Activated naive CD4-positive, alpha-beta T cell treated with anti-CD3 and anti-CD28 coated beads, Interleukin-2, amount 10 ng/mL, durations not matched to agents 7 days and 5 days (primary cell): ENCODE measurements at places on chromosomes 1 and 21.

- DNase-seq: no peak
These were observed 1.4 kb downstream of the ELAVL4 start for GRCh38 chr1:50110151-50110550.

- DNase-seq: no peak
These were observed 26.1 kb downstream of the RGS21 start for GRCh38 chr1:192342842-192343241.

DNA sequence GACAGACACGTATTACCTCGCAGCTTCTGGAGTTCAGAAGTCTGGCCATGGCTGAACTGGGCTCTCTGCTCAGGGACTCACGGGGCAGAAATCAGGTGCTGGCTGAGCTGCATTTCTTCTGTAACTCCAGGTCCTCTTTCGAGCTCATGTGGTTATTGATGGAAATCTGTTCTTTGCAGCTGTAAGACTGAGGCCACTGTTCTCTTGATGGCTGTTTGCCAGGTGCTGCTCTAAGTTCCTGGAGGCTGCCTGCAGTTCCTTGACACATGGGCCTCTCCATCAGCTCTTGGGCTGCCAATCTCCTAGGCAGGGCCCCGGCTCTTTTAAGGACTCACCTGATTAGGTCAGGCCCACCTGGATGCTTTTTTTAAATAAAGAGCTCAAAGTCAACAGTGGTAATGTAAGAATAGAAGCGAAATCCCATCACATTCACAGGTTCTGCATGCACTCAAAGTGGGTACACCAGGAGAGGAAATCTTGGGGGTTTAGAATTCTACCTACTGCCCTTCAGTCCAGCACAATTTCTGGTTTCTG is 139.1 kb downstream of the KAZN start:
- DNase-seq: no peak

DNA sequence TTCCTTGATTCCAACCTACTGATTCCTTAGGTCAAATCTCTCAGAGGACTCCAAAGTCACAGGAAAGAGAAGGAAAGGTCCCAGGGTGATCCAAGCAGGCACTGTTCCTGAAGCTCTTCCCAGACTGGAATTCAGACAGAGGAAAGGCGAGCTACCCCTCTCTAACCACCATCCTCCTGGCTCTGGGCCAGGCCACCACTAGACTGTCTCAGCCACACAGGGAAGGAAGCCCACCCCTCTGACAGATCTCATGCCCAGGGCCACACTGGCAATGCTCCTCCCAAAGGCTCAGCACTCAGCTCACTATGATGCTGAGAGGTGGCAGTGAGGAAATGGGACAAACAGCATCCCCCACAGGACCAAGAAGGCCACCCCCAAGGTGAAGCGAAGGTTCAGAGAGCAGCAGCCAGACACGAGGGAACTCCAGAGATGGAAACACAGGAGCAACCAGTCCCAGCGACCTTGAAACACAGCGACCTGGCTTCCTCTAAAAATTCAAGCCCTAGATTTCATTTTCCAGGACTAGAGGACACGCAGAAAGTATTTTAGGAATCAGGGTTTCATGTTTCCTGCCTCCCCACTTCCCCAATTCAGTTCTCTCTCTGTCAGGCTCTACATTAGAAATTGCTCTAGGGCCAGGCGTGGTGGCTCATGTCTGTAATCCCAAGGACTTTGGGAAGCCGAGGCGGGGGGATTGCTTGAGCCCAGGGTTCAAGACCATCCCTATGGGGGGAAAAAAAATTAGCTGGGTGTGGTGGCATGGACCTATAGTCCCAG is 18.8 kb downstream of the PIK3C2B start:
- DNase-seq: no peak
